ENCODE measurements at places on chromosomes 2 and 18.
A peak's percentile ranks its signal among the peaks of the same experiment; 100 is the strongest.

DNA sequence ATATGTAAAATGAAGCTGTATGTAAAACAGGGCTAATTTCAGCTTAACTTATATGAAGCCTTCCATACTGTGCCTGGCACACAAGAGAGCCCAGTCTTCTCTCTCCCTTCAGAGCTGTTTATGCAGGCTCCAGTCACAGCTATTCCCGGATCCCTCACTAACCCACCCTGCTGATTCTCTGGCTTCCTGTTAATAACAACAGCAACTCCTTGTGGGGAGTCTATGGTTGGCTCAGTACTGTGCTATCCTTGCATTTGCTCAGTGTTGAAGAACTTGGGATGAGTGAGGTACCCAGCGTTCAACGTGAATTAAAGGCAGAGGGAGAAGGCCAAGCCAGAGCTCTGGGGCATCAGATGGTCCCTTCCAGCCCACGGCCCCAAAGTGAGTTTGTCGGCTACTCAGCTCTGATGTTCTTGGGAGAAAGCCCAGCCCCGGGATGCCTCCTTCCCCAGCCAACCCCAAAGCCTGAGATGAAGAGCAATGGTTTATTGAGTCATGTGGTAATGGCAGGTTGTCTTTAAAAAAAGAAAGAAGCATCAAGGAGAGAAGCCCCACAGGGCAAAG, 43.2 kb downstream of the PSD4 start:
- no peak for DNase-seq

DNA sequence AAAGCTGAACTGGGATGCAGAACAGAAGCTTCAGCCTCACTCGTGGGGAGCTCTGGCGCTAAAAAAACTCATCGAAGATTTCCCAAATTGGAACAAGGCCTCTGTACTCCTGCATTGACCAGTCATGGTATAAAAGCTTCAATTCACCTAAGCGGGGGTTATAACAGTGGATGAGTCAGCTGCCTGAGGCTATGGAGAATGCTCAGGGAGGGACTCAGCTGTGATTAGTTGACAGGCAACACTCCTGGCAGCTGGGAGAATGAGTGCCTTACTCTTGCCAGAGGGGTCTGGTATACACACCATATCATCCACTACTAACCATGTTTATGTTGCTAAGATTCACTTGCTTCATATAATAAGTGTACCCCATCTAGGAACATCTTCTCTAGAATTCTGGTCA, 350.6 kb upstream of the VRK2 start:
- DNase-seq, result no peak

- DNase-seq, result no peak
These were observed 24.9 kb downstream of the CCNT2 start for GRCh38 chr2:134943540-134943939.

GRCh38 chr2:140786585-140786984, 1344.2 kb downstream of the LRP1B start:
- DNase-seq, result peak; percentile 48

DNA sequence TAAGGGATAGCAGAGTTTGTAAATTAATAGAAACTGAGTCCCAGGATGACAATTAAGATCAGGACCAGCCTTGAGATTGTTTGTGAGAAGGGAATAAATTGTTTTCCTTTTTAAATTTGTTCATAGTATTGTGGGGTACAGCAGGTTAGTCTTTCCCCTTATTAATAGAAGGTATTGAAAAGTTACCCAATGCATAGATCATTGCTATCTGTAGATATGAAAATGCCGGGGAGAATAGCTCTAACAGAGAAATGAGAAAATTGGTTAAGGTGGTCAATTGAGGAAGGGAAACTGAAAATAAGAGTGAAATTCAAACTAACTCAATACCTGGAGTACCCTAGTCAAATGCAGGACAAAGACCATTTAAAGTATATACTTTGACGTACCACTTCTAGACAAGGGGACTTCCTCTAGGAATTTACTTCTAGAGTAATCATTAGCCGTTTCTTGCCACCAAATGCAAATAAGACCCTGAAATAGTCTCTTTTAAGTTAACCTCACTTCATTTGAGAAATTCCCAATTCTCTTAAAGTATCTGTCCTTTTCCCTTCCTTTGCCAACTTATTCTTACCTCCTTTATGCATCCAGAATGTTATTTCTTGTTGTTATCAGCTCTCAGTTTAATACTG, 1224.4 kb upstream of the LRRTM1 start:
- DNase-seq, result no peak

- no peak for DNase-seq
These were observed at the start of gene ARHGAP15 for GRCh38 chr2:143128681-143129580. ARHGAP15 (plus strand) TSS chr2:143129419.

DNA sequence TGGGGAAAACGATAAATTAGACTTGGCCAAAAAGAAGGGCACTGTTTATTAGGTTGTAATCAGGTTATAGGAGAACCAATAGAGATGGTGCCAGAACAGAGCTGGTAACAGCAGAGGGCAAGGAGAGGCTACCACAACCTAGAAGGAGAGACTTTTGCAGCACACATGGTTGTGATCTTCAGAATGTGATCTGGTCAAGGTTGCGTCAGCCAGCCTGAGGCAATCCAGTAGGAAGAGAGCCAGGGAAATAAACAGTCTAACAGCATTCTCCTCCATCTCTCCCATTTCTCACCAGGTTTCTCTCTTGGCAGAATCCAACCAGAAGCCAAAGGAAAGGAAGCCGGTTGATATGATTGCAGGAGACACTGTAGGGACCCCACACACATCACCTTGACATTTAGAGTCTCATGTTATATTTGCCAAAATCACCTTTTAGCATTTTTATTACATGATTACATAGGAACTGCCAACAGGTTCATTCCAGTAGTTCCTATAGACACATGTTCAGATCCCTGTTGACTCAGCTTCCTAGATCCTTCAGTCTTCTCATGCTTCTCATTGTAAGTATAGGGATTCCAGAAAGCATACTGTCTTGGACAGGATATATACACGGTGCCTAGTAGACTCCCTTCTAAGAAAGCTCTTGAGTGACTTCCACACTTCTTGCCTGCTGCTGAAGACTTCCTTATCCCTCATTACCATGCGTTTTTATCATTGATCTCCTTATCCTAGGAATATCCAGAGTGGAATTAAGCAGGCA, 17.6 kb upstream of the SPATS2L start:
- no peak for DNase-seq

GRCh38 chr2:66509326-66509811, 74.4 kb downstream of the MEIS1 start:
- no peak for DNase-seq

DNA sequence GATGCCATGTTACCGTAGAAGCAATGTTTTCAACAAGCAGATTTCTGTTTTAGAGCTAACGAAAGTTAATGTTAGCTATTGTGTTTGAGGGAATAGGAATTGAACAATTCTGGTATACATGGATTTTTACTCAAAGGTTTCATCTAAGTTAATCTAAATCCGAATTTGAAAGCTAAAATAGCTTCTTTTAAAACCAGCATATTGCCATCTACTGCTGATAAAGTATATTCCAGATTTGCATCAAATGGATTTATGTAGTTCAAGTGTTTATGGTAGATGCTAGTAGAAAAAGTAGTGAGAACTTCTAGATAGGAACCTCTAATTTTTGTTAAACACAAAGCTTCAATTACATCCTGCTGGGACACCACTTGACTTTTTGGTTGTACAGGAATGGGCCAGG, 1569.5 kb upstream of the NXPH2 start:
- no peak for DNase-seq

GRCh38 chr18:10320791-10321190, 133.6 kb upstream of the APCDD1 start:
- DNase-seq, result no peak

DNA sequence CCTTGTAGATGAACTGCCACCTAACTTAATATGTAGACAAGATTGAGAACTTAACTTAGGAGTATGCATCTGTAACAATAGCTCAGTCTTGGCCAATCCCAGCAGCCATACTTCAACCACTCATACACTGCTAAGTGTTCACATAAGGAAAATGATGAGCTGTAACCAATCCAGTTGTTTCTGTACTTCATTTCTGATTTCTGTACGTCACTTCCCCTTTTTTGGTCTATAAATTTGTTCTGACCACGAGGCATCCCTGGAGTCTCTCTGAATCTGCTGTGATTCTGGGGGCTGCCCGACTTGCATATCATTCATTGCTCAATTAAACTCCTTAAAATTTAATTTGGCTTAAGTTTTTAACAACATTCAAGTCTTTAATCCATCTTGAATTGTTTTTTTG, 6.4 kb downstream of the SH3YL1 start:
- no peak for DNase-seq

- DNase-seq, result no peak
These were observed 406.2 kb downstream of the MBD2 start for GRCh38 chr18:53817976-53818950.

DNA sequence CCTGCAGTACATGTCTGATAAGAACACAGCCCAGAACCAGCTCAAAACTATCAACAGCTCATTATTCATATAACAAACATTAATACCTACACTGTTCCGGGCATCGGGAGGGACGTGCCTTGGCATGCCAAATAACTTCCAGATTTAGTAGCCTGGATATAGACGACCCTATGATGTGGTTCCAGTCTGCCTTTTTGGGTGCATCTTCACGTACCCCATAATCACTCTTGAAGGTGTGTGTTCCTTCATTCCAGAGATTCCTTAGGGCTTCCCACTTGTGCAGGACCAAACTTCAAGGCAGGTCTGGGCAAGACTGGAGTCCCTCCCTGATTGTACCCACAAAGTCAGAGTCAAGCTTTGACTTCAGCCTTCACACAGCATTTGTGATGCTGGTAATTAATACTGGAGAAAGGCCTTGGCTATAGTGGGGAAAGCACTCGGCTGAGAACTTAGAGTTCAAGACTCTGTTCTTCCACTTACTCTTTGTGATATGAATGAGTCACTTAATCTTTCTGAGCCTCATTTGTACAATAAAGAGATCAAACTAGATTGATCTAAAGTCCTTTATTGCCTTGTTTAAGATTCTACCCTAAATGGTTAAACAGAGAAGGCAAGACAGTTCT, 27.7 kb upstream of the SPATS2L start:
- no peak for DNase-seq

GRCh38 chr2:100146657-100146960, 4.2 kb upstream of the AFF3 start:
- DNase-seq, result no peak

DNA sequence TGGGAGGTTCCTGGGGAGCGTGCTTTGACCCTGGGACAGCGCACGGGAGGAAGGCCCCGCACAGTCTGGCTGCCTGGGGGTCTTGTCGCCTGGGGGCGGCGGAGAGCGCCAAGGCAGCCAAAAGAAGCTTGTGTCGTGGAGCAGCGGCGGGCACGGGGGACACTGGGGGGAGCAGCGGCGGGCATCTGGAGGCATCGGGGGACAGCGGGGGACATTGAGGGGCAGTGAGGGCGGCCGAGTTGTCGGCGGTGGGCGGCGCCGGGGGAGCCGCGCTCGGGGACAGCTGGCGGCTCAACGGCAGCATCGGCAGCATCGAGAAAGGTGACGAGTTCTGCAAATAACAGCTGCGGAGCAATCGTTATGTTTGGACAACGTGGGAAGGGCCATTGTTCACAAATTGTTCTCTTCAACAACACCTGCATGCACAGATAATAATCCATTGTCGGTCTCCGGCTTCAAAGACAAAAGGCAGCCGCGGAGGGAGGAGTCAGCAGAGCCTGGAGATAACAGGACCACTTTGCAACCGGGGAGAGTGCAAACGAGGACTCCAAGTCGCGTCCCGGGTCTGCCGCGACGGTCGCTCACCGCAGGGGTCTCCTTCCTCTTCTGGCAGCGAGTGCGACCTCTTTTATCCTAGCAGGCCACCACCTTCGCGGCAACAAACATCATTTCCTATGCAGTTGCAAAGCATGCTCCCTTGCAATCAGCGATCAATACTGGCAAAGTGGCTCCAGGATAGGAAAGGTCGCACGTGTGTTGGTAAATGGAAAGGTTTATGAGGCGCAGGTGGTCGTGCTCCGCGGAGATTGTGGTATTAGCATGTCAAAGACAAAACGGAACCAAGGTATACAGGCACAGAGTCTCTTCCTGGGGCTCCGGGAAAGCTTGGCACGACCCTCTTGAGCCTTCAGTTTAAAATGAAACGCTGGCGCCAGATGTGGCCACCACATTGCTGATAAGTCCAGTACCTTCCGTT, 132.3 kb upstream of the DLX2 start:
- peak; percentile 73 for DNase-seq

GRCh38 chr2:148674063-148675020, 29.8 kb downstream of the EPC2 start:
- peak; percentile 56 for DNase-seq

DNA sequence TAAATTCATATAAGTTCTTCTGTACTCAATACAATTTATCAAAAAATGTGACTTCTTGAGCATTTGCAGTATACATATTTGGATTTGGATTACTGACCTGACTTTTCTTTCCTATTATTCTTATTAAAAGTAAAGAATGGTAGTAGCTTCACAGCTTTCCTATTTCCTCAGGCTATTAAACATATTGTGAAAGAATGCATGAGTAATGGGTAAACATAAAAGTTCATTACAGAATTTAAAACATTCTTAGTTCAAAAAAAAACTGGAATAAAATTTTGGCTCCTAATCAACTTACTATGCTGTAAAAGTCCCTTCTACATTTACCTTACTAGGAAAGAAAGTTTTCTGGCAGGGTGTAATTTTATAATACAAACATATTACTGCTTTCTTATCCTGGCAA, 27.3 kb upstream of the C2orf66 start:
- no peak for DNase-seq

DNA sequence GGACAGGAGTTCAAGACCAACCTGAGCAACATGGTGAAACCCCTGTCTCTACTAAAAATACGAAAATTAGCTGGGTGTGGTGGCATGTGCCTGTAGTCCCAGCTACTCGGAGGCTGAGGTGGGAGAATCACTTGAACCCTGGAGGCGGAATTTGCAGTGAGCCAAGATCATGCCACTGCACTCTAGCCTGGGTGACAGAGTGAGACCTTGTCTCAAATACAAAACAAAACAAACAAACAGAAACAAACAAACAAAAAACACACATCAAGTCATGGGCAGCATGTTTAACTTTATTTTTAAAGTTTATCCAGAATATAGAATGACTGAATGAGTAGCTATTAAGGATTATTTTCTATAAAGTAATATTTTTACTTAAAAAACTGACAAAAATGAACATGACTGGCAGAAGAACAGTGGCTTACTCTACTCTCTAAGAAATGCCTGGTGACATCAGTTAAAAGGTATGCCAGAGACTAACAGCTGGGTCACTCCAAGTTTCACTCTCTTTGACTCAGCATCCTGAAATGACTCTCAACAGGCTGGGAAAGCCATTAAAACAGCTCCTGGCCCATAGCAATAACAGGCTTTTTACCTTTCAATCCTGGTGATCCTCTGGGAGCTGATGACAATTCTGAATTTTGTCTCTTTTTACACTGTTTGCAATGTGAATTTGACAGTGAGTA, 281.6 kb upstream of the STON1 start:
- DNase-seq, result peak; percentile 80

- no peak for DNase-seq
These were observed 245.0 kb upstream of the NT5C1B start for GRCh38 chr2:18834341-18834740.

Measured in NCI-H2171 treated with DMSO at 0.1 percent for 48 hours (cell line).